ENCODE measurements at places on chromosomes 1 and 21.

- no peak for DNase-seq
Observed at GRCh38 chr21:45580576-45581321, 38.5 kb upstream of the SLC19A1 start.

- no peak for DNase-seq
Observed at GRCh38 chr1:82139751-82140468, 339.2 kb downstream of the ADGRL2 start.

- DNase-seq: no peak
Observed at GRCh38 chr1:192453360-192453992, 122.1 kb upstream of the RGS1 start.

- DNase-seq: no peak
Observed at GRCh38 chr1:172641492-172641891, 17.4 kb upstream of the FASLG start.

GRCh38 chr1:113659556-113659955 is 99.7 kb downstream of the PHTF1 start:
- no peak for DNase-seq

DNA sequence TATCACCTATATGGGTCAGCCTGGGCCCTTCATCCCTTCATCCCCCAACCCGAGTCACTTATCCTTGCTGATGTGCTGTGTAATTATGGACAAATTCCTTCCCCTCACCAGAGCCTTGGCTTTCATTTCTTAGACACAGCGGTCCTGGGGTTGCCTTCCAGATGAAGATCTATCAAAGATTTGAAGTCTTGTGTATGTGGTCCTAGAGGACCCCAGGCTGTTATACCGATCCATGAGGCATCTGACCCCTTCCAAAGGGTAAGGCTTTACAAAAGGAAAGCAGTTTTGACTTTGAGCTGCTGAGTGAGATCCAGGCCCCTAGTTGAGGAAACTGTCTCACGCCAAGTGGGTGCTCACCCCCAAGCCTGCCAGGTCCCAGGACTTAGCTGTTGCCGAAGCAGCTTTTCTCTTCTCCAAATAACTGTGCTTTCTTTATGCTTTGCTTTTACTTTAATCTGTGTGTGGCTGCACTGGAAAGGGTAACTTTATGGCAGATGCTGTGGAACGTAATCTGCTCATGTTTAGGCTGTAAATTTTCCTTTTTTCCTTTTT is 37.6 kb downstream of the MAN1C1 start:
- no peak for DNase-seq

- DNase-seq: no peak
Observed at GRCh38 chr1:46646331-46646730, 21.8 kb downstream of the ATPAF1 start.

DNA sequence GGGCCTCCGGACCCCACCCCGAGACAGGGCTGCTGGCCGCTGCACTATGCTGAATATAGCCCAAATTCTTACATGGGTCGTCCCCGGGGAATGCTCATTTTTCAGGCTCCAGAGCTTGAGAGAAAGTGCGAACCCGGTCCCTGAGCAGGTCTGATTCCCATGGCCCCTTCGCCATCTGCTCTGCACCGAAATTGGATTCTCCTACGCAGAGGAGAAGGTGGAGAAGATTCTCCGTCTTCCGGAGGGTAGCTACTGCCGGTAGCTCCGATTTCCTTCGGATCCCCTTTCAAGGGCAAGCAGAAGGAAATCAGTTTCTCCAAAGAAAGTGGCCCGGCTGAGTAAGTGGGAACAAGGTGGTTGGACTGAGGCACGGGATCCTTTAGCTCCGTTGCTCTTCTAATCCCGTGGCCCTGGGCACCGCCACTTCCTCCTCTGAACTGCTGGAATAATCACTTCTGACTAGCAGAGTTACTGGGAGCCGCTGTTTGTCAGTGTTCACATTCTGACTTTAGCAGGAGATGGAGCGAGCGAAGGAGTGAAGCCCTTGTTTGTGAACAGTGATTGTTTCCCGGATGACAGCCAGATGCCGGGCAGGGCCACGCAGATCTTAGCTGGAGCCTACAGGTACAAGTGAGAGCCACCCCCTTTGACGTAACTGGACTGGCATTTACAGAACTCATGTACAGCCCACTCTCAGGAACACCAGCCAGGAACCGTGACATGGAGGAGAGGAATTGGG is 1.1 kb upstream of the ZNF496 start:
- DNase-seq: no peak

DNA sequence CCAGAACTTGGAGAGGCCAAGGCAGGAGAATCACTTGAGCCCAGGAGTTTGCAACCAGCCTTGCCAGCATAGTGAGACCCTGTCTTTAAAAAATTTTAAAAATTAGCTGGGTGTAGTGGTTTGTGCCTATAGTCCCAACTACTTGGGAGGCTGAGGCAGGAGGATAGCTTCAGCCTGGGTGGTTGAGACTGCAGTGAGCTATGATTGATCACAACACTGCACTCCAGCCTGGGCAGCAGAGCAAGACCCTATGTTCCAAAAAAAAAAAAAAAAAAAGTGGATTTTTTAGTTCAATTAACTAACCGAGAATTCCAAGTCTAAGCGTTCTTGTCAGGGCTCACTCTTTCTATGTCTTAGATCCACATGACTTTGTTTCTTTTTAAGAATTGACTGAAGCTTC is 130.3 kb upstream of the NRIP1 start:
- DNase-seq: no peak

- no peak for DNase-seq
Observed at GRCh38 chr1:17359808-17360207, 12.2 kb upstream of the PADI6 start.

GRCh38 chr1:52003877-52004276 is 13.4 kb upstream of the RAB3B start:
- DNase-seq: no peak

- DNase-seq: no peak
Observed at GRCh38 chr1:43992232-43992995, 1.0 kb downstream of the CCDC24 start.

DNA sequence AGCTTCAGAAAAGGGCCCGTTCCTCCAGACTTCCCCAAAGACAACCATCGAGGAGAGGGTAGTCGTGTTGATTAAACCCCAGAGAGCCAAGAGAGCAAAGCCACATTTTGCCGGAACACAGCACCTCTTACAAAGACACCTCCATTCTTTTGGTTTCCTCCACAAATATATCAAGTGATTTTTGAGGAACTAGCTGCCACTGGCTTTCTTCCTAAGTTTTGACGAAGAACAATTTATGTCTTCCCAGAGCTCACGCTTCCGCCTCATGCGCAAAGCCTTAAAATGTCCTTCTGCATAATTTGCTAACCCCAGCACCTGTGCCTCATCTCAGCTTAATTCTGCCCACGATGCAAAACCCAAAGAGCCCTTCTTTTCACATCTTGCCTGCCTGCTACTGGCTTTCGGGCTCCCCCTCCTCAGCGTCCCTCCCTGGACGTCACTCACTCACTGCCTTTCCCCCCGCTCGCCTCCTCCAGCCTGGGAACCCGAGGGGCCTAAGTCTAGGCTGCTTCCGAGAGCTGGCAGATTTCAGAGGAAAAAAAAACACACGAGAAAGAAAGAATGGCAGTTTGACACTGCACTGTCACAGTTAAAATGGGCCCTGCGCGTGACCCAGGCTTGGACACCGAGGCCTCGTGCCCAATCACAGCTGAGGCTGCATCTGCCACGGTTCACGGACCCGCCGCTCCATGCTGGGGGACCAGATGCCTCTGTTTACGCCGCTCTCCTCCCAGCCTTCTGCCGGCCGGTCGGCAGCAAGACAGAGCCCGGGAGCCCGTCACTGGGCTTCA is 77.6 kb upstream of the IFNAR2 start:
- no peak for DNase-seq

DNA sequence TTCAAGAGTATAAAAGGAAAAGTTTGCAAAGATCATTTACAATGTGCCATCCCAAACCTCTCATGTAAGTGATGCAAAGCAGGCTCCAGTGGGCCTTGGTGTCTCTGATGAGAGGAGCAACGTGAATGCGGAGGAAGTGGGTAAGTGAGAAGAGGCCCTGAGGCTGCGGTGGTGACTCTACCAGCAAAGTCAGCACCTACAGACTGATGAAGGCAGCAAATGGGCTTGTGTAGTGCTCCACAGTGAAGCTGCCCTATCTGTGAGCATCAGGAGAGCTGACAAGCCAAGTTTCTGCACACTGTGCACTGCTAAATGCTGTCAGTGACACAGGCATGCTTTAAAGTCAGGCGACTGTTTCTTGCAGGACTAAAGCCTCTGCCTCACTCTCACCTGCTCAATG is 15.6 kb upstream of the RAP1A start:
- no peak for DNase-seq

- DNase-seq: no peak
Observed at GRCh38 chr1:177983482-177984135, 13.8 kb upstream of the SEC16B start.

GRCh38 chr1:41823471-41823870 is 95.3 kb downstream of the HIVEP3 start:
- DNase-seq: no peak
